ENCODE measurements at places on chromosomes 12 and 14.

GRCh38 chr12:26748412-26748740 lies 84.6 kb downstream of the ITPR2 start:
- DNase-seq, result no peak

- no peak for DNase-seq
These were observed 12.8 kb downstream of the ADCY6 start for GRCh38 chr12:48775991-48776649.

DNA sequence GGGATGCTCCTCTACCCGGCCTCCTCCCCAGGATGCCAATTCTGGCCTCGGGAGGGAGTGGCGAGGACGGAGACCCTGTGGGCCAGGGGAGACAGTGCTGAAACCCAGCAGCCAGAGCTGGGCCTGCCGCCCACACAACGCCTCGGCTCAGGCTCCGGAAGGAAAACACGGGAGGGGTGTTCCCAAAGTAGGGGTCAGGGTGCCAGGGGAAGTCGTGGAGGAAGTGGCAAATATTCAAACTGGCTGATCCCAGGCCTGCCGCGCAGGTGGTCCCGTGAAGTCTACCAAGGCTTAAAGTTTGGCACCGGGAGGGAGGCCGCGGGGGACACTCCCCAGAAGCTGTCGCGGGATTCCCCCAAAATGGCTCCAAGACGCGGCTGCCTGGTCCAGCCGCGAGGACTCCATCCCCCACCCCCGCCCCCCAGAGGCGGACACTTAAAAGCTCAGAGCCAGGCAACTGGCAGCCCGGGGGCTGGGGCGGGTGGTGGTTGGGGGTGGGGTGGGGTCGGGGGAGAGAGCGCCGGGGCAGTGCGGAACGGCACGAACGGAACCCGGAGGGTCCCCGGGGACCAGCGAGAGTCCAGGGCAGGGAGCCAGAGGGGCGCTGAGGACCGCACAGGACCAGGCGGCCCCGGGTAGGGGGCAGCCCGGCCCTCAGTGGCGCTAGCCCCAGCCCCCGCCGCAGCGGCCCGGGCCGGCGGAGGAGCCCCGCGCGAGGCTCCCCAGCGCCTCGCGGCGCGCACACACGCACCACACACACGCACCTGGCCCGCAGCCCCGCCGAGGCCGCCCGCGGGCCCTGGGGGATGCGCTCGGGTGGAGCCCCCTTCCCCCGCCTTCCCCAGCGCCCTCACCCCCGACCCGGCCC lies 20.0 kb downstream of the BEGAIN start:
- DNase-seq, result no peak

DNA sequence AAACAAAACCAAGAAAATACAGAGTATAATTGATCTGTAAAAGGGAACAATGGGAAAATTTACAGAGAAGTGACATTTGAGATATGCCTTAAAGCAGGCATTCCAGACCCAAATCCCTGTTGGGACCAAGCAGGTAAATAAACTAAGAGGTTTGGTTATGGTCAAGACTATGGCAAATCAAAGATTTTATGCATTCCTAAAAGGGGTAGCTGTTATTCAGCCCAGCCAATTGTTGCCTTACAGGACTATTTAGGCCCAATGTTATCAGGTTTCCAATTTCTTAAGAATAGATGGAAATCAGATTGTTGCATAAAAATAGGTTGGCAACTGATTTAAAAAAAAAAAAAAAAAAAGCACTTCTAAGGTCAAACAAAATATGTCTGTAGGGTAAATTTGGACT lies 5.3 kb downstream of the DNAI7 start:
- DNase-seq, result no peak

- no peak for DNase-seq
These were observed 30.7 kb downstream of the TMEM229B start for GRCh38 chr14:67457782-67458181.

- no peak for DNase-seq
These were observed 49.3 kb downstream of the SLC4A8 start for GRCh38 chr12:51473947-51474346.

DNA sequence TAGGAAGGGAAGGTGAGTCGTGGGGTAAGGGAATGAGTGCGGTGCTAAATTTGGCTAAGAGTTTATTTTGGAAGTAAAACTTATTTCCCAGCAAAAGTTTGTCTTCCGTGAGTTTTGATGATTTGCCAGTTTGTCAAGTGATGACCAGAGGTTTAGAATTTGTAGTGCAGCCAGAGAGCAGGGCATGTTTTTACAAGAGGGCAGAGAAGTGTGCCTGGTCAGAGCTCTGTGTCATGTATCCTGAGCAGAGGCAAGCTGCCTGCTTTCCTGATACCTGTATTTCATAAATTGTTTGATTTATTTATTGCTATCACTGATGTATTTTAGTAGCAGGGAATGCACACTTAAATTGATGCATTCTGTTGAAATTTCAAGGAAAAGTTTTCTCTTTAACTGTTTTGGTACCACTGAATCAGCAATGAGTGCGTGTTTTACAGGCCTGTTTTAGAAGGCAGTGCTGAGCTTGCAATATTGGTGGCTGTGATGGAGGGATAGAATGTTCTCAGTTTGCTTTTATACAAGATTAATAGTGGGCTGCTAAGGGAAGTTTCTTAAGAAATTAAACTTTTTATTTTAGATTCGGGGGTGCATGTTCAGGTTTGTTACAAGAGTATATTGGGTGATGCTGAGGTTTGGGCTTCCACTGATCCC lies 19.7 kb upstream of the RD3L start:
- no peak for DNase-seq

GRCh38 chr14:95657454-95657853 lies 28.8 kb upstream of the TCL1B start:
- DNase-seq, result no peak

DNA sequence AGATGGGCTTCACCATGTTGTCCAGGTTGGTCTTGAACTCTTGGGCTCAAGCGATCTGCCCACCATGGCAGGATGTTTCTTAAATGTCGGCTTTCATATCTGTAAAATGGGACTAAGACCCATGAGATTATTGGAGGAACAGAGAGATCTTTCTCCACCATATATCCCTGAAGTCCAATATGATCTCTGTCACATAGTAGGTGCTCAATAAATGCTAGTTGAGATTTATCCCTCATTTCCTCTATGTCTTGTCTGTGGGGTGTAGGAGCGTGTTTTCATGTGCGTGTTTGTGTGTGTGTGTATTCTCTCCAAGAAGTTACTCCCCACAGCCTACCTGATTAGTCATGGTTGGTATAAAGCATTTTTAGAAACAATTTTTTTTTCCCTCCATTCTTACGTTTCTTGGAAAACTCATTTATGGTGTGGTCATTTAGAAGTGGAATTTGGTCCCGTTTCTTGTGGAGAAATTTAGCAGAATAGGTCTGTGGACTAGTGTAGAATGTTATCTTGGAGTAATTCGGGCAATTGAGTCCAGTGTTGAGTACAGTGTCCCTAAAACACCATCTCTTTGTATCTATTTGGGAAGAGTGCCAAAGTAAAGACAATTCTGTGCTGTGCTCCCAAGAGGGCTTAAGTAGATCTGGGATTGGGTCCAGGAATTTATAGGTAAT lies 4.3 kb downstream of the STRAP start:
- DNase-seq, result no peak

GRCh38 chr12:93663006-93663728 lies 14.0 kb upstream of the CRADD start:
- DNase-seq, result no peak

- no peak for DNase-seq
These were observed 75.7 kb downstream of the GTF2A1 start for GRCh38 chr14:81144824-81145603.

GRCh38 chr14:65261946-65262345 lies 150.6 kb upstream of the FUT8 start:
- DNase-seq, result no peak

DNA sequence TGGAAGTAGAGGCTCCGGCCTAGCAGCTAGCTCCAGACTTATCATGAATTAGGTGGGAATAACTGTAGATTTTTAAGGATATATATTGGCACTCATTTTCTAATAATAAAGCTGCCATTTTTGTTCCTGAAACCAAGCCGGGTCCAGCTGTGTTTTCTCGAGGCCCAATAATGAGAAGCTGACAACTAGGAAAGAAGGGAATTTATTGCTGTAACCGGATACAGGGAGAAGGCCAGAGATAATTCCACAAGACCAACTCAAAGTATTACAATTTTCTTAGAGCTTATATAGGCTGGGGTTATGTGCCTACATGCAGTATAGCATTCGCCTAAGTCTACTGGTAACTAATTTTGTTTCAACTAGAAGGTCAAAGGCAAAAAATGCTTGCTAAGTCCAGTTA lies 122.3 kb upstream of the FBXO33 start:
- DNase-seq, result no peak

- DNase-seq, result no peak
These were observed 16.7 kb upstream of the TMCC3 start for GRCh38 chr12:94667031-94667540.

DNA sequence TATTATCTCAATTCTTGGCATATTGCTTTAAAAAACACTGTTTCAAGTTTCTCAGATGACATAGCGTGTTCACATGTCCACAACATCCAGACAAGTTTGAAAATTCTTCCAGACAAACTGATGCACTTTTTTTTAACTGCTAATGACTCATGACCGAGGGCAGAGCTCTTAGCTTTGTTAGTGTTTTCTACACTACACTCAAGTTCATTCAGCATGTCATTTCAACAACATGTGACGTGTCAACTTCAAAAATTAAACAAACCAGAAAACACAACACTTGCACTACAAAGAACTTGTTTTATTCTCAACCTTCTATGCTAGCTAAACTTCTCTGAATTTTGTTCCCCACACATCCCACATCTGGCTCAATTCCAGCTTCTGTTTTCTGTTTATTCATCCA lies 1186.3 kb upstream of the FLRT2 start:
- DNase-seq, result no peak

- DNase-seq, result no peak
These were observed 14.6 kb downstream of the SLC38A4 start for GRCh38 chr12:46811185-46811584.

- no peak for DNase-seq
These were observed 56.7 kb downstream of the EPS8 start for GRCh38 chr12:15732341-15733061.

DNA sequence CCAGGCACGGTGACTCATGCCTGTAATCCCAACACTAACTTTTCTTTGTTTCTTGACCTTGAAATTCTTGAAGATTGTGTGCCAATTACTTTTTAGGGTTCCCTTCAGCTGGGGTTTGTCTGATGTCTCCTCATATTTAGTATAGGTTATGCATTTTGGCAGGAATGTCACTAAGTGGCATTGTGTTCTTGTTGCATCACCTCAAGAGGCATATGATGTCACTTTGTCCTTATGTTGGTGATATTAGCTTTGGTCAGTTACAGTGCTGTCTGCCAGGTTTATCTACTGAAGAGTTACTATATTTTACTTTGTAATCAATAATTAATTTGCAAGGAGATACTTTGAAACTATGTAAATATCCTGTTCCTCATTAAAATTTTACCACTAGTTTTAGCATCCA lies 61.0 kb upstream of the BTG1 start:
- no peak for DNase-seq

GRCh38 chr12:53207042-53207441 lies at the start of gene ITGB7:
TSS of gene ITGB7 (minus strand) at chr12:53207251. CDS start at chr12:53200443, 6,808 bp downstream.
- peak; percentile 57 for DNase-seq

- DNase-seq, result no peak
These were observed 75.8 kb upstream of the RIN3 start for GRCh38 chr14:92437729-92438285.

GRCh38 chr12:109476807-109477184 lies 304 bp downstream of the KCTD10 start:
- DNase-seq, result no peak

- no peak for DNase-seq
These were observed 182.8 kb downstream of the ADGRD1 start for GRCh38 chr12:131136539-131136872.

- no peak for DNase-seq
These were observed 9.1 kb upstream of the CDC42BPB start for GRCh38 chr14:103066399-103066798.

GRCh38 chr12:63955831-63956666 lies 111.5 kb downstream of the SRGAP1 start:
- no peak for DNase-seq

DNA sequence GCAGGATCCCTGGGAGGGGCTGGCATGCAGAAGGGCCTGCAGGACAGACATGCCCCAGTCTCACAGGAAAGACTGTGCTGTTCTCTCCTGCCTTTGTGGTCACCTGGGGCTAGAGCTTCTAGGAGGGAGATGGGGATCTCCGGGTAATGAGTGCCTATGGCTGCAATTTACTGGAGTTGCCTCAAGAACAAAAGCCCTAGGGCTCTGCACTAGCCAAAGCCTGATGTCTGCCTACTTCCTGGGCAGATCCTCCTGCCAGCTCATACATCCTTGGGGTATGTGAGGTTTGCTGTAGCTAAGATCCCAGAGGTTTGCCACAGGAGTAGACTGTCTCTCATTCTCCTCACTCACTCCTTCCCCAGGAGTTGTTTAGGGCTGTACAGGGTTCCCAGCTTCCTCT lies 106.9 kb upstream of the PPFIA2 start:
- DNase-seq, result no peak

GRCh38 chr12:73585136-73585535 lies 952.5 kb upstream of the ATXN7L3B start:
- no peak for DNase-seq

DNA sequence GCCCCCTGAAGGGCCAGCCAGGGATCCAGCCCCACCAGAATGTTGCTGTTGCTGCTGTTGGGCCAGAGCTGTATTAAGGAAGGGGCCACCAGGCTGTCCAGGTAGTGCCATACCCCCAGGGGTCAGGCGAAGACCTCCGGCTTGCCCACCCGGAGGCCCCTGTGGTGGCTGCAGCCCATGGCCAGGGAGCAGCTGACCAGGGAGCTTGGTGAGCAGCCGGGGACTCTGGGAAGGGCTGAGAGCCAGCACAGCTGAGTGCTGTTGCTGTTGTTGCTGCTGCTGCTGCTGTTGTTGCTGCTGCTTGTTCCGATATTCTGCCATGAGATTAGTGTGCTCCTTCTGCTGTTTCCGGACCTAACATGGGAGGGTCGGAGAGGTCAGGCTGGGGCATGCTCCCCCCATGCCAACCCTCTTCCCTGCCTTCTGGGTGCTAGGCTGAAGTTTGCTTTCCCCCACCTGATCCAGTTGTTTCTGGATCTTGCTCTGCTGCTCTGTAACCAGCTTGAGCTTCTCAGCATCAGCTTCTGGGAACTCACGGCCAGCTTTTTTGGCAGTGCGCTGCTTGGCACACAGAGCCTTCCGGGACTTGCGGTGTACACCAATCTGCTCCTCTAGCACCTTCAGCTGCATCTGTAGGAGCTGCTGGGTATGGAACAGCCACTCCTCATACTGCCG lies 15.2 kb upstream of the PRKAG1 start:
- DNase-seq, result no peak
